NCI-H510A treated with DMSO at 0.1 percent for 48 hours (cell line): ENCODE measurements at places on chromosomes 6 and 20.

DNA sequence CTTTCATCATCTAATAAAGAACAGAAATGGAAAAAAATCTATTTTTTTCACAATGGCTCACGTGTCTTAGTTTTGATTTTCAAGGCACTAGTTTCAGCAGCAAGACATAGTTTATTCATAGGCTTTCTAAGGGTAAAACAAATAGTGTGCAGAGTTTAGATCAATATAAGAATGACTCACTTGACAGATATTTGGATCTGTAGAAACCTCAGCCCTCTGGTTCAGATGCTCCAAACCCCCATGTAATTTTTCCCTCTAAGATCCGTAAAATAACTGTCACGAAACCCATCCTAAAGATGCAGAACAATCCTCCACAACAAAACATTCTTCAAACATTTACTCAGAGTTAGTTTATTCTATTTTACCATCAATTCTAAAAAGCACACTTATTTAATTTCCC lies 43.4 kb downstream of the IYD start:
- no peak for DNase-seq

GRCh38 chr6:11386323-11386722 lies 151.2 kb upstream of the TMEM170B start:
- no peak for DNase-seq

GRCh38 chr6:132675002-132675401 lies 16.0 kb upstream of the TAAR1 start:
- no peak for DNase-seq

DNA sequence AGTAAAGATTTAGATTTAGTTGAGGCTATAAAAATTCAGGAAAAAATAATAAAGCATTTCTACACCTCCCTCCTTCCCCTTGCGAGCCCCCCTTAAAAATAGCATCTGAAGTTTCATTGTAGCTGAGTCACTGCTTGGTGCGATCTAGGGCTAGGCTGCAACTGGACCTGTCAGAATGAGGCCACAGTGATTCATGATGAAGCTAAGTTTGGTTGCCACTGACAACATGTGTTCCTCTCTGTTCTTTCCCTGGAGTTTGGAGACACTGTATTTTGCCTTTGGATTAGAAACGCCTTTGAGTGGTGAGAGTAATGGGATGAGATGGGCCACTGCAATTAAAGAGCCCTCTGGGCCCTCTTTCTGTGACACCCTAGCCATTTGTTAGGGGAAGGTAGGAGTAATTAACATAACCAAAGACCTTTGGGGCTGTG lies 334.1 kb downstream of the NRN1 start:
- no peak for DNase-seq

DNA sequence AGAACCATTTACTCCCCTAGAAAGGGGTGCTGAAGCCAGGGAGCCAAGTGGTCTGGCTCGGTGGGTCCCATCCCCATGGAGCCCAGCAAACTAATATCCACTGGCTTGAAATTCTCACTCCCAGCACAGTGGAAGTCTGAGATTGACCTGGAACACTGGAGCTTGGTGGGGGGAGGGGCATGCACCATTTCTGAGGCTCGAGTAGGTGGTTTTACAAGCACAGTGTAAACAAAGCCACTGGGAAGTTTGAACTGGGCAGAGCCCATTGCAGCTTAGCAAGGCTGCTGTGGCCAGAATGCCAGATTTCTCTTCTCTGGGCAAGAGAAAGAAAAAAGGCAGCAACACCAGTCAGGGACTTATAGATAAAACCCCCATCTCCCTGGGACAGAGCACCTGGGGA lies 855.8 kb upstream of the CITED2 start:
- DNase-seq = peak; percentile 26

GRCh38 chr6:148799647-148800046 lies 52.8 kb downstream of the UST start:
- no peak for DNase-seq

DNA sequence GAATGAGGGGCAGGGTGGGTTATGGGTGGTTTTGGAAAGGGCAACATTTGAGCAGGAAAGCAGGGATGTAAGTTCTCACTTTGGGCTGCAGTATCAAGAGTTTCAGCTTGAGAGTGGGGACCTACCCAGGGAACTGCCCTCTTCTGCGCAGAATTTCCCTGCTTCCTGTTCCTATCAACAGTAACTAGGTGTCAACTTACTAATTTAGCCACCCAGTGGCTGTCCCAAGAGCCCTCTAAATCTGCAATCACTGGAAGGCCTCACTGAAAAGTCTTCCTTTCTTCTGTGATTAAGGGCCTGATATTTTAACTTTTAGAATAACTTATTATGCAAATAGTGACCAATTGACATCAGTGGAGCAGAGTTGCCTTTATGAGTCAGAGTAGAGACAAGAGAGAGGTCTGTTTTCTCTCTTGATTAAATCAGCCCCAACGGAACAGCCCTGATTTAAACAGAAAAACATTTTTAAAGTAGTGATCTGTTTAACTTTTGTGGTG lies 118.2 kb upstream of the RIPOR2 start:
- no peak for DNase-seq

- peak; percentile 17 for DNase-seq
These were observed 569.0 kb downstream of the KIF16B start for GRCh38 chr20:16004108-16004854.
